Skeletal muscle cell (primary cell): ENCODE measurements at places on chromosomes 6 and 20.

DNA sequence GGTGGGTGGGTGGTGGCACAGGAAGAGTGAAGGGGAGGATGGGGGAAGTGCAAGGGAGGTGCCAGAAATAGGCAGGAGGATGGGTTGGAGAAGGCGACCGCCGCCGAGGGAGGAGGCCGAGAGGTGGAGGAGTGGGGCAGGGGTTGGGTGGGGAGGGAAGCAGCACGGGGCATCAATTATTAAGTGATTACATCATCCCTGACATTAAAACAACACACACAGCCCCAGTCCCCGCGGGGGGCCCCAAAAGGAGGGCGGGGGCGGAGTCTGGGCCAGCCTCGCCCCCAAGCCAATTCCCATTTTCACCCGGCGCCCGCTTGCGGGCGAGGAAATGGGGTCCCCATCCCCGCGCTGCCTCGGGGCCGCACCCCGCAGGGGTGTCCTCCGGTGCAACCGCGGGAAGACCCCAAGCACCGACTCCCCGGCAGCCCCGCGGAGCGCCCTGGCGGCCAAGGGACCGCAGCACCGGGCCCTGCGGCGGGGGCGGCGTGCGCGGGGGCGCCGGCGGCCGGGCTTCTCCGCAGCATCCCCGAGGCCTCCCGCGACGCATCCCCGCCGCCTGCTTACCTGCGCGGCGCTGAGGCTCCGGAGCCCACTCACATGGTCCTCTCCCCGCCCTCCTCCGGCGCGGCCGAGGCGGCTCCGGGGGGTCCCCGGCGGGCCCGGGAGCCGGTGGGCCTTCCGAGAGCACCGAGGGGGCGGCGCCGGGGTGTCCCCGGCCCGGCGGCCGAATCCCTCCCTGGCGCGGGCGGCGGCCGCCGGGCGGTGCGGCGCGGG, 663 bp downstream of the FYN start:
- DNase-seq, result no peak

DNA sequence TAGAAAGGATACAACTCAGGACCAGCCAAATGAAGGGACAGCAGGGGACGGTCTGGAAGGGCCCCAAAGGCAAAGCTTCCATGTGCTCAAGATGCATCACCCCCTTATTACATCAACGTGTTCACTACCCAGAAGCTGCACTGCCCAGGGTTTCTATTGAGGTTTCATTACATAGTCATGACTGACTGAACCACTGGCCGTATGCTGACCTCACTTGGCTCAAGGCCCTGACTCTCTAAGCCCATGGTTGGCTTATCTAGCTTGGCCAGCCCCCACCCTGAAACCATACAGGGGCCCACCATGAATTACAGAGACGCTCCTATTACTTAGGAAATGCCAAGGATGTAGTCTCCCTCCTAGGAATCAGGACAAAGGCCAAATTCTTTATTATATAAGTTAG, 179.4 kb downstream of the FOXC1 start:
- no peak for DNase-seq

DNA sequence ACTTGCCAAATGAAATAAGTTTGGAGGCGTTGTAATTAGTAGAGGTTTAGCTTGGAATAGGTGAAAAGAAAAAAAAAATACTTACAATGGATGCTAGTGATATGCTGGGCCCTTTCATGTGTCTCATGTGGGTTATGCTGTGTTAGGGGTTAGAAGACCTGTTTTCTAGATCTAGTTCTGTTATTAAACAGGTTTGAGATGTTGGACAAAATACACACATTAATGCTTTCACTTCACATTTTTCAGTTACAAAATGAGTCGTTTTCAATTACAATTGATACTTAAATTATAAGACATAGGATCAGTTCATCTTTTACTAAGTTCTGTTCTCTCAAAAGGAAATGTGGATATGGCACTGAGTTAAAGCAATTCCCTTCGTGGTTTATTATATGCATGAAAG, 509.8 kb downstream of the EPM2A start:
- DNase-seq, result no peak

GRCh38 chr20:3194617-3195280, 9.7 kb downstream of the DDRGK1 start:
- DNase-seq, result no peak

- DNase-seq, result no peak
Measured at GRCh38 chr6:149821492-149821891, 42.7 kb downstream of the LRP11 start.

GRCh38 chr6:55874316-55874715, 1.1 kb downstream of the BMP5 start:
- no peak for DNase-seq

DNA sequence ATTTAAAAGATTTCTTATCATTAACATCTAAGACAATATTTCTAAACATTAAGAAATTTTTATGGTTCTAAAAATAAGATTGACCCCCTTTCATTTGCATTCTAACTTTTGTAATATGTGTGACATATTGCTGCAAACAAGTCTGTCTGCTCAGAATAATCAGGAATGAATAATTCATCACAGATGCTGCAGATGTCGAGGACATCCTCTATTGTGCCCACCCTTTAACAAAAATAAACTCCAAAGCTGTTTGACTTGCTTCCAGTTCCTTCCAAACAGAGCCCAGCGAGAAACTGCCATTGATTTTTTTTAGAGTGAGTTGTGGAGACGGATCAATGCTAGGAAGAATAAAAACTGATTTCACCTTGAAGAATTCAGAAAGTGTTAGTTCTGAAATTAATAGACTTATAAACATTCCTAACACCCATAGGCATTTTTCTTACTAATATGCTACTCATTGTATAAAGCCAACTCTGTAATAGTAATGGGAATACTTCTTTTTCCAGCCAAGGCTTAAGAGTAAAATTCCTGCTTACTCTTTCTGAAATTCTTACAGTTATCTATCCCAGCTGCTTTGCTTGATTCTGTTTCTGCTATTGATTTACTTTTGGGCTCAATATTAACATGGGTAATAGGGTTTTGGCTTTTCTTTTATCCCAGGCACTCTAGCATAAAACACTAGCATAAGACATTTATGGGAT, 244.8 kb upstream of the FAM83B start:
- DNase-seq, result no peak

- DNase-seq, result no peak
Measured at GRCh38 chr20:9838378-9839295, at the start of gene PAK5. PAK5 (minus strand) TSS chr20:9839076; CDS start chr20:9644328, 194,748 bp downstream.

DNA sequence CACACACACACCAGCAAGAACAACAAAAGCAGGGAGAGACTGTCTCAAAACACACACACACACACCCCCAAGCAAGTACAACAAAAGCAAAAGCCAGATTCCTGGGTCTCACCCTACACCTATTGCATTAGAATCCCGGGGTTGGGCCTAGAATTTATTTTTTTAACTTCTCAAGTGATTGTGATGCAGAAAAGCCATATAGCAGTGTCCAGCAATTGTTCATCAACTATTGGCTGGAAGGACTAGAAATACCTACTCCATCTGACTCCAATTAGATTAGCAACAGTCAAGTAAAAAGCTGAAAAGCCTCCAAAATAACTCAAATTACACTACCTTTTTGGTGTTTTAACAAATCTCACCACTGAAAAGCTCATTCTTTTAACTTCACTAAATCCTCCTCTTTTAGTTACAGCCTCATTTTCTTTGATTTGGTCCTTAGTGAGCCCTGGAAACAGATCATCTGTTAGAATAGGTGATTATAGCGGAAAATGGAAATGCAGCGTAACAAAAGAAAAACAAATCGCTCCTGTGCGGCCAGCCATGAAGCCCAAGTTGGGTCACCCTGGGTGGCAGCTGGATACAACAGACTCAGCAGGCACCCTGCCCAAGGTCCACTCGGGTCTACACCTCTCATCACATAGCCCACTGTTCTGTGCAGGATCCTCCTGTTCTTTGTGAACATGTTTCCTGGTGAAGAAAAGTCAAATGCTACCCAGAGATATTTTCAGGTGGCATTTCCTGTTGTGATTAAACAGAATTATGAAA, 38.7 kb downstream of the STAU1 start:
- DNase-seq, result no peak

- DNase-seq, result no peak
Measured at GRCh38 chr20:32894026-32894483, 35.3 kb downstream of the EFCAB8 start.

- DNase-seq, result no peak
Measured at GRCh38 chr20:43959079-43959919, 44.6 kb downstream of the TOX2 start.

GRCh38 chr6:84078335-84078734, 44.8 kb downstream of the MRAP2 start:
- no peak for DNase-seq

- peak; percentile 73 for DNase-seq
Measured at GRCh38 chr6:157760589-157761330, 62.3 kb upstream of the SNX9 start.

GRCh38 chr20:48849779-48850178, 22.0 kb upstream of the PREX1 start:
- no peak for DNase-seq

- DNase-seq, result no peak
Measured at GRCh38 chr6:123770247-123770949, 33.3 kb upstream of the NKAIN2 start.

DNA sequence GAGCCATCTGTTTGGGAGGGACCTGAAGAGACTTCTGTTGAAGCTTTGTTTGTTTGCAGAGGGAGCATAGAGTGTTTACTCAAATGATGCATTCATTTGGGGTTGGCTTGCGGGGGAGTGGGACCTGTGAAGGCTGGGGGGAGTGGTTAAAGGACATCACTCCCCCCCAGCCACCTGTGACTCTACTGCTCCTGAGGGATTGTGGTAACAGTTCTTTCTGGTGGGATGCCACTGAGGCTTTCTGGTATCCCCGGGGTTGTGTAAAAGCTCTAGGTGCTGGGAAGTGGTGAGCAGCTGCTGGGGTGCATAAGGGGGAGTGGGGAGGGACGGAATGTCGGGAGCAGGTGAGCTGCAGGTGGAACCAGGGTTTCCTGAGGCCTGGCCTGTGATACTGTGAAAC, 239.2 kb upstream of the QKI start:
- no peak for DNase-seq

- no peak for DNase-seq
Measured at GRCh38 chr6:137136065-137136464, 37.4 kb downstream of the IL22RA2 start.

GRCh38 chr20:22781869-22782268, 197.5 kb upstream of the FOXA2 start:
- no peak for DNase-seq

GRCh38 chr6:154258064-154258757, 98.4 kb downstream of the IPCEF1 start:
- DNase-seq, result no peak

DNA sequence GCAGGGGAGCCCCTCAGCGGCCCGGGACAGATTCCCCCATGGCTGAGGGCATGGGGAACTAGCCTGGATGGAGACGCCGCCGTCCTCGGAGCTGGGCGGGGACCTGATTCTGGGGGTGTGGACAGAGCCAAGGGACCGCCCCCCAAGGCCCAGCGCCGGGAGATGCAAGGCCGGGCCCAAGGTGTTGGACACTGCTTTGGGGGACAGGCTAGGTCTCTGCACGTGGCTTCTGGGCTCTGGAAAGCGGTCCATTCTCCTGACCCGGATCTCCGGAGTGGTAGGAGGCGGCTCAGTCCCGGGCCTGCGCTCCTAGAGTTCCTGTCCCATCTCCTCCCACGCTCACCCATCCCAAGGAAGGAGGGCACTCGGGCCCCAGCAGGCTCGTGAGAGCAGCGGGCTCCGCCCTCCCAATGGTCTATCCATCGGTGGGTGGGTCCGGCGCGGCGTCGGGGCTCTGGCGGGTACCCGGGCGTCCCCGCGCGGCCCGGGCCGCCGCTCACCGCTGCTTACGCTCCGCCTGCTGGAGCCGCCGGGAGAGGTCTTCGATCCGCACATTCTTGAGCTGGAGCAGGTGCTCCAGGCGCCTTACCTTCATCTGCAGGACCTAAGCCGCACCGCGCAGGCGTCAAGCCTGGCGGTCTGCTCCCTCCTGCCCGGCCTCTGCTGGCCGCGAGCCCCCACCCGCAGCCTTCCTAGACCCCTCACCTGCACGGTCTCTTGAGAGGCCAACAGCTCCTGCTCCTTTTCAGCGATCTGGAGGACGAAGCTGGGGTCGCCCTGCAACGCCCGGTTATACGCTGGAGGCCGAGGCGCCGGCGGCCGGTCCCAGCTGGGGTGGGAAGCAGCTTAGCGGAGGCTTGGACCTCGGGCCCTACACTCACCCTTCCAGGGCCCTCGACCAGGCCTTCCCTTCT, 3.3 kb downstream of the SPEF1 start:
- no peak for DNase-seq

- no peak for DNase-seq
Measured at GRCh38 chr20:7858734-7859250, 81.5 kb downstream of the HAO1 start.

- no peak for DNase-seq
Measured at GRCh38 chr20:22946596-22946995, 88.5 kb upstream of the SSTR4 start.

DNA sequence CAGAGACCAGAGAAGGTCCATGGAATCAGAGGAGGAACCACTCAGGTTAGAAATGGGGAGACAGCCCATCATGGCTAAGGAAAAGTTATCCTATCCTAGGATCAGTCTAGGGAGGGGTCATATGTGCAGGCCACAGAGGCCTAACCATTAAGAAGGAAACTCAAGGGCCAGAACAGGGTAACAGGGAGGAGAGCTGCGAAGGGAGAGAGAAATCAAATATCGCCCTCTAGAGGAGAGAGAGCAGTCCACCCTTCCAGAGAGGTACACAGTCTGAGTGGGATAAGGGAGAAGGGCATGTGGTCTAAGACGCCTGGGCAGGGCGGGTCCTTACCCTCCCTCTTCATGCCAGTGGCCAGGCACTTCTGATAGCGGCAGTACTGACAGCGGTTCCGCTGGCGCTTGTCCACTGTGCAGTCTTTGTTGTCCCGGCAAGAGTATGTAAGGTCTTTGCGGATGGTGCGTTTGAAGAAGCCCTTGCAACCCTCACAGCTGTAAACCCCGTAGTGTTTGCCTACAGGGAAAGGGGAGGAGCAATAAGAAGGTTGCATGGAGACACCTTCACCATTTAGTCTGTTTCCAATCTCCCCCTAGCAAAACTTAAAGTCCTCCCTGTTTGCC, 2.9 kb downstream of the RXRB start:
- no peak for DNase-seq

DNA sequence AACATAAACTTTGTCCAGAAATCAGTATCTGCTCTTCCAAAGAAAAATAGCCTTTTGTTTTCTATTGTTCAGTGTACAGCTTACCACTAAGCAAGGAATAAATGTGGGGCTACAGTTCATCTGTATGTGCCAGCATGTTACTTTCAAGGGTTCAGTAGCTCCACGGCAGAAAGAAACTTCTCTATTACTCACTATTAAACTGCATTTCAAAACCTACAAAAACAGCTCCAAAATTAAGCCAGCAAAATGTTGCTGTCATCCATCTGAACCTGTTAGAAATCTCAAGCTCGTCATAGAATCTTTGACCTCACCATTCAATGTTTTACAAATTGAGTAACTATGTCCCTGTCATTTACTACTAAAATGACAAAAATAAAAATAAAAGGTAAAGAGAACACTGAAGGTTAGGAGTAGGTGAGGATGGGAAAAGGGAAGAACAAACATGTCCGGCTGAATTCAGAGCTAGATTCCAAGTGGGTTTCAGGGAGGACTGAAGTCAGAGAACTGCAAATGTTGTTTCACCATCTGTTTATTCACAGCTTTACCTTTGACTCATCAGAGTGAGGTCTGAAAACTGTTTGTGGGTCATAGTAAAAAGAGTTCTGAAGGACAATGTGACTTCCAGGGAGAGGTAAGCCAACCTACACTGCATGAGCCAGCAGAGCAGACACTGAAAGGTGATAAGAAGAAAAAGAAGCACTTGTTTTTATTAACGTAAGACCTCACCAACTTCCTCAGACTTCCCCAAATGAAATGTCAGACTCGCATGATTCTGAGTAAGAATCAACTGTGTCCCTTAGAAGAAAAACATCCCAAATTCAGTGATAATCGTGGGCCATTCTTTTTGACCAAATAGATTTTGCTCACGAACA, 62.0 kb downstream of the ATXN1 start:
- no peak for DNase-seq

- no peak for DNase-seq
Measured at GRCh38 chr6:142266060-142266459, 35.7 kb upstream of the ADGRG6 start.
